Stimulated activated CD4-positive, alpha-beta T cell treated with anti-CD3 and anti-CD28 coated beads, Interleukin-15, amount 100 ng/mL, for 48 hours (primary cell): ENCODE measurements at places on chromosomes 5 and 9.

DNA sequence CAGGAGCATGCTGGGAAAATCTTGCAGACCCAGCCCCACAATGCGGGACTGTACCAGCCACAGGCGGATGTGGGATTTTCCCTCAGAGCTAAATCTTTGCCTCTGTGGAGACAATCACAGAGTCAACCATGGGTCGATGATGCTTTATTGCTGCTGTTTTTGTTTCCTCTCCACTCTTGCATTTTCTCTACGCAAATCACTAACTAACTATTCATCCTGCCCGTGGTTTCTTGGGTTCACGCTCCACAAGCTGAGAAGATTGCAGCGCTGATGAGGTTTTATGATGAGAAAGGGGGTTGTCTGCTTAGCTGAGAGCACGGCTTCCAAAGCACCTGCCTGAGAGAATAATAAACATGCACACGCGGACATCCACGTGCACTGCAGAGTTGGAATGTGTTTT lies 500.2 kb upstream of the ADAMTS16 start:
- DNase-seq = no peak

- no peak for DNase-seq
Observed at GRCh38 chr5:80591352-80591751, 21.3 kb upstream of the ANKRD34B start.

GRCh38 chr5:90294604-90295003 lies 115.0 kb downstream of the CETN3 start:
- no peak for DNase-seq

DNA sequence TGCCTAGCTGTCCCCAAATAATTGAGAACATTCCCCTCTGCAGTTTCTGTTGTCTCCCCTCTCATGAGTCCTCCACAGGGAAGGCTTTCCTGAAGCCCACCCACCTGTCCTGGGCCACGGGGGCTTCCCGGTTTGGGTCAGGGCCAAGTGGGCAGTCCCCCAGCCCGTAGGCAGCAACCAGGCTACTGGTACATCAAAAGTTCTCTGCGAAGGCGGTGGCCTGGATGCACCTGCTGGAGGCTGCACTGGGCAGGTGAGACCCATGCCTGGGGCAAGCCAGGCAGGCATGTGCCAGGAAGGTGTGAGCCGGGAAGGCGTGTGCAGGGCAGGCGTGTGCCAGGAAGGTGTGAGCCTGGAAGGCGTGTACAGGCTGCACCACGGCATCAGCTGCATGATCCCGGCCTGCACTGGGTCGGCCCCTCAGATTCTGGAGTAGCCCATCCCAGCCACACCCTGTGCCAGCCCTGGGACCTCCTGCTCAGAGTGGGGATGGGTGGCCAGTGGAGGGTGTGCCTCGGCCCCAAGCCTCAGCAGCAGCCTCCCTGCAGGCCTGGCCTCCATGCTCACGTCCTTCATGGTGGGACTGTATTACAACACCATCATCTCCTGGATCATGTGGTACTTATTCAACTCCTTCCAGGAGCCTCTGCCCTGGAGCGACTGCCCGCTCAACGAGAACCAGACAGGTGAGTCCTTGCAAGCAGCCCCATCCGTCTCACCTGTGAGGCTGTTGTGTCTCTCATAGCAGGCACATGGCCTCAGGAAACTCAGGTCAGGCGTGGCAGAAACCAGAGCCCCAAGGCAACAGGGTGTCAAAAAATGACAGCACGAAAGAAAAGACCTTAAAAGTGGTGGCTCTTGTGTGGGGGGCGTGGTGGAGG lies 8.7 kb downstream of the SLC6A19 start:
- no peak for DNase-seq

DNA sequence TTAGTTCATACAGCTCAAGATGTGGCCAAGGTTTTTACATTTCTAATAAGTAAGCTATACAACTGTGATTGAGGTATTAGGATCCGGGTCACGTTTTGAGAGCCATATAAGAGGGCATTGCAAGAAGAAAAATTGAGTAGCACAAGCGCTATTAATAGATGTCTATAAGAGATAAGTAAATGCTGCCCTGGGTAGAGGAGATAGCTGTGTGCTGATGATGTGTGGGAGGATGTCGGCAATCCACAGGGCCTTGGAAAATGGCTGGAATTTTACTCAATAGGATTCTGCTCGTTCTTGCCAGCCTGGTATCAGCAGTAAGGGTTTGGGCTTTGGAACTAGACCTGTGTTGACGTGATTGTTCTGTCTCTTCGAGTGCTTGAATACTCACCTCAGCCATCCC lies 41.6 kb downstream of the CSF1R start:
- no peak for DNase-seq

GRCh38 chr9:14779566-14780022 lies 57.1 kb upstream of the CER1 start:
- DNase-seq = no peak
